Putamen (tissue), 1 donor: ENCODE measurements at places on chromosomes 11 and 22.
A peak's percentile ranks its signal among the peaks of the same experiment; 100 is the strongest.

DNA sequence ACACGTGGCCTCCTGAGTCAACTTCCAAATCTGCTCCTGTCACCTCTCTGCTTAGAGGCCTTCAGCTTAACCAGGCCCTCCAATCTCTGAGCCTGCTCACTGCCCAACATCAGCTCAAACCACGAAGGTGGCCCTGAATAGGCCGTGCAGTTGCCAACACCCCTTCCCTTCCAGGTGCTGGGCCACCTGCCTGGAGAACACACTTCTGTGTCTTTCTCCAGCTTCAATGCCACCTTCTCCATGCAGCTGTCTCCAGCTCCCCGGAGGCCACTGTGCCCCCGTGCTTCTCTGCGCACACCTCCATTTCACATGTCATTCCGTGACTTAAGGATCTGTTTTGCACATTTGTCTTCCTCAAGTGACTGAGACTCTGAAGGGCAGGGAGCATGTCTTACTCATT lies 5.3 kb downstream of the RELA start:
- no peak for DNase-seq

- no peak for DNase-seq
These were observed 8.7 kb downstream of the USH1C start for GRCh38 chr11:17535488-17535887.

DNA sequence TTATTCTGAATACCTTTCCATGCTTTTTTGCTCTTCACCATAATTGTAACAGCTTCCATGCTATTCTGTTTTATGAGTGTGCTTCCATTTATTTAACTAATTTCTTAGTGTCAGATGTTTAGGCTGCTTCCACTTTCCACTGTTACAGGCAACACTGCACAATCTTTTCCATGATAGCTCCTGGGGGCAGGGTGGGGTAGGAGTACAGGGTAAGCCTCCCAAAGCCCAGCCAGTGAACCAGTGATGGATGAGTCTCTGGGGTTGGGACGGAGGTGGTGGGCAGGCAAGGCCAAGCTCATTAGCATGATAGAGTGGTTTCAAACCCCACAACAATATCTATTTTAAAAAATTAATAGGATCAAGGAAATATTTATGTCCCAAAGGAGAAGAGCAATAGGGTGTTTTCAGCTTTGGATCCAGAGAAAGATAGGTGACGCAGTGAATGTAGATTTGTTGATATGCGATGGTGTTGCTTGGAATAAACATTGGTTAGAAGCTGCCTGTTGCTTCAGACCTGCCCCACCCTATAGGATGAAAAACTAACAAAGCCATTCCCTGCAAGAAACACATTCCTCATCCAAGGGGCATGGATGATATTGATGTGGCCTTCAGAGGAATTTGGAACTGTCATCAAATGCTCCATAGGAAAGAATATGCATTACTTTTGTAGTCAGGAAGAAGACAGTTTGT lies 17.1 kb upstream of the ELF5 start:
- DNase-seq = no peak

- no peak for DNase-seq
These were observed 1.5 kb downstream of the RPS6KA4 start for GRCh38 chr11:64360448-64360921.

DNA sequence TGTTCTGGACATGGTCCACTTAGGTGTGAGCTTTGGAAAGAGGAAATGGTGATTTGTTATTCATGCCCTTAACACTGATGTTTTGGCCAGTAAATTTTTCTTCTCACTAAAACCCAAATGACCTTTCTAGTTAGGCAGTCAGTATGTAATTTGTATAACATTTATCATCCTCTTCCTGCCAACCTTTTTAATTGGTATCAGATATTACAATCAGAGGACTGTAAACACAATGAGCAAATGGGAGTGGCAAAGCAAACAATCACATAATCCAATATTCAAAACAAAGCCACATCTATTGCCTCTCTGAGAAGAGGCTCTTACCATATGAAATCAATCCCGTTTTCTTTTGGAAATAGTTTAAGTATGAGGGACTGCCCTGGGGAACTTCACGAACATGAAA lies 49.1 kb downstream of the BBOX1 start:
- DNase-seq = no peak

- DNase-seq = no peak
These were observed 624.7 kb upstream of the B3GAT1 start for GRCh38 chr11:135036488-135037297.

DNA sequence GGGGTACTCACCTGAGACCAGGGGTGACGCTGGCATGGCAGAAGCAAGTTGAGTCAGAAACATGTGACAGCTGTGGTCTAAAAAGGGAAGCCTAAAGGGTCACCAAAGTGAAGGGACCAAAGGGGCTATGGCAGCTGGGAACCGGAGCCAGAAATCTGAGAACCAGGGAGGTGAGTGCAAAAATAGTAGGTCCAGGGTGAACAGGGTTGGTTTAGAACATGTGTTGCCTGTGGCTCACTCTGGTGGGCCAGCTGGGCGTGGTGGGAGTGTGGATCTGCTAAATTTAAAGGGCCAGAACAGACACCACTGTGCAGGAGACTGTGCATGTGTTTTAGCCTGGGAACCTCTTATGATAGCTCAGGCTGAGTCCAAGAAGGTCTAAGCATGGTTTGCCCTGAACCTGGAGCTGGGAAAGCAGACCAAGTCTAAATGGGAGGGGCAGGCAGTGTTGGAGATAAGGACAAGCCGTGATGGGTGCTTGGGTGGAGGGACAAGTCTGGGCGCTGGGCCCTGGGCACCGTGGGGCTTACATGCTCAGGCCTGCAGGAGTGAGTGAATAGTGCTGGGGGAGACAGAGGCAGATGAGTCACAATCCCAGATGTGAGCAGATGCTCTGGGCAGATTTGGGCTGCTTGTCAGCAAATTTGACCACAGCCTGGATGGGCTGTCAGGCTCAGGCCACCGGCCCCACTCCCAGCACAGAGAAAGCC lies 41.4 kb upstream of the ZBED5 start:
- DNase-seq = no peak

DNA sequence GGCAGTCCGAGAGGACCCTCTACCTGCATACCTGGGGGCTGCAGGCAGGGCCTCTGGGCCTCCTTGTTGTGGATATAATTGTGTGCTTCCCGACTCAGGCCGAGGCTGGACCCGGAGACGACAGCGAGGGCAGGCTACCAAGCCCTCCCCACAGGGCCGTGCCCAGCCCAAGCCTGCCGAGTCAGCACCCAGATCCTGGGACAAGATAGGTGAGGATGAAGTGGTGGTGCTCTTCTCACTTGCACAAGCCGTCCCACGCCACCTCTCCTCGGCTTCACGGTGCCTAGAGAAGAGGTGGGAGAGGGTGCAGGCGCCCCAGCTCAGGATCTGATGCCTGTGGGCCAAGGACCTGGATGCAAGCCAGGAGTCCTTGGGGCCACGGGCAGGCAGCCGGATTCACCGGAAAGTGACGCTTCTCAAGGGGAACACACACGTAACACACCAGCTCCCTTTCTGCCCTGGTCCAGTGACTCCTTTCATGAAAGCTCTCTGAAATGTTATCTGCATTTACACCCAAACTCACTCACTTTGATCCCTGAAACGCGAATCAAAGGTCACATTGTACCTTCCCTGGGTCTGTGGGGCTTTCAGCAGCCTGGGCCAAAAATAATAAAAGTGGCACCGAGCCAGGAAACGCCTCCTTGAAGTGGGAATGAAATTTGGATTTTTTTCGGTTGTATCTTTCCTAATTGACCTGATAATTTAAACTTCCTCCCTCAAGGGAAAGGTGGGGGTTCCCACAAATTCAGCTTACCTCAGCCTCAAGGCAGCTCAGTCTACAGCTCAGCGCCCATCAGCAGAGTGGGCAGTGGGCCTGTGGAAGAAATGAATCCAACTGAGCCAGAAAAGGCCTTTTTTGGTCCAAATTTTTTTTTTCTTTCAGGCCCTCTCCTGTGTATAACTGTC lies 1.1 kb upstream of the GNB1L start:
- DNase-seq = peak; percentile 30

DNA sequence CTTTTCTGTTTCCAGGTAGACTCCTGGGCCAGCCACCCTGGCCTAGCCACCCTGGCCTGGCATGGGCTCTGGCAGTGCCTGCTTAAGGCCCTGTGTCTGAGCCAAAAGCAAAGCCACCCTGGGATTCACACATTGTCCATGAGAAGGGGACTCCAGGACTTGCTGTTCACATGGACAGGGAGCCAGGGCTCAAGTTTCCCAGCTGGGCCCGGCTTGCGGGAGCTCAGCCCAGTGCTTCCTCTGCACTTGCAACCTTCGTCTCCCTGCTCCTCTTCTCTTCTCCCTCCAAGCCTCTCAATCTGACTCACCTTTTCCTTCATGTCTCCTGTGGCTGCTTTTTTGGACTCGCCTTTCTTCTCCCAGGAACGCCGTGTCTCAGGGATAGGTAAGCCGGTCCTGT lies 130.3 kb downstream of the MICAL2 start:
- DNase-seq = no peak

GRCh38 chr11:34493468-34493867 lies 20.1 kb downstream of the ELF5 start:
- no peak for DNase-seq

DNA sequence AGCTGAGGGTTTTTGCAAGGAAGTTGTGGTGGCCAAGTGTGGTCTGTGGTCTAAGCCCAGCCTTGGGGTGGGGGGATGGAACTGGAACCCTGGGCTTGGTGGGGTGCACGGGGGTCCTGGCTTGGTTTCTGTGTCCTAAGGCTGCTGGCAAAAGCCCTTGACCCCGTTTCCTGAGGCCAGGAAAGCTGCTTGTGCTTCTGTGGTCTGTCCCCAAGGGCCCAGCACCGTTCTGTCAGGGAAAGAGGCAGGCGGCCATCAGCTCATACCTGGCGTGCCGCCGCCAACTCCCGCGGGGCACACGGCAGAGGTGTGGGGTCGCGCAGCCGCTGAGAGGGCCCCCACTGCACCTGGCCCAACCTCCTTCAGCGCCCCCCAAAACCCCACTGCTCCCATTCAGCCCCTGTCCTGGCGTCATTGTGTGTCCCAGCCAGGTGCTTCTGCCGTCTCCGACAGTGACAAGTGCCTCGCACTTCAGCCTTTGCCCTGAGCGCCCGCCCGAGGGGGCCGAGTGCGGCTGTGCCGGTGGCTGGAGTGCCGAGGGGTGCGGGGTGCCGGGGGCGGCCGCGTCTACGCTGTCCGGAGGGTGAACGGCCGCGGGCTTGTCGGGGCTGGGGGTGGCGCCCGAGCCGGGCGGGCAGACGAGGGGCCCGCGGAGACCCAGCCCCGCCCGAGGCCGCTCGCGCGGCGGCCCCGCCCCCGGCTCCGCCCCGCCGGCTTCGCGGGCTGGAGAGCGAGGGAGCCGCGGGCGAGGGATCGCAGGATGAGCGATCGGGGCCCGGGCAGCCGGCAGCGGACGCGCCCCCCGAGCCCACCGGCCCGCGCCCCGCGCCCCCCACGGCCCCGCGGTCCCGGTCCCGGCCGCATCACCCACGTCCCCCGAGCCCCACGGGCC lies at the start of gene CNIH2:
CNIH2 (plus strand) TSS at position 705 of the 892 bp plus-strand sequence. CDS start 282 bp downstream, outside the sequence.
- no peak for DNase-seq

DNA sequence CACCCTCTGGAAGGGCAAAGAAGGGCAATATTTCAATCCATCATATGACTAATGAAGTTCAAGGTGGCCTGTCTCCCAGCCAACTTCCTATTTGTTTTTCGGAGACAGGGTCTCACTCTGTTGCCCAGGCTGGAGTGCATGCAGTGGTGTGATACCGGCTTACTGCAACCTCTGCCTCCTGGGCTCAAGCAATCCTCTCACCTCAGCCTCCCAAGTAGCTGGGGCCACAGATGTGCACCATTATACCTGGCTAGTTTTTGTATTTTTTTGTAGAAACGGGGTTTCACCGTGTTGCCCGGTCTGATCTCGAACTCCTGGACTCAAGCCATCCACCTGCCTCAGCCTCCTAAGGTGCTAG lies 13.4 kb downstream of the ABTB2 start:
- DNase-seq = no peak

- DNase-seq = no peak
These were observed 8.9 kb downstream of the OLFML1 start for GRCh38 chr11:7494086-7494745.

GRCh38 chr11:130403271-130403804 lies 25.1 kb downstream of the ADAMTS8 start:
- peak; percentile 75 for DNase-seq

DNA sequence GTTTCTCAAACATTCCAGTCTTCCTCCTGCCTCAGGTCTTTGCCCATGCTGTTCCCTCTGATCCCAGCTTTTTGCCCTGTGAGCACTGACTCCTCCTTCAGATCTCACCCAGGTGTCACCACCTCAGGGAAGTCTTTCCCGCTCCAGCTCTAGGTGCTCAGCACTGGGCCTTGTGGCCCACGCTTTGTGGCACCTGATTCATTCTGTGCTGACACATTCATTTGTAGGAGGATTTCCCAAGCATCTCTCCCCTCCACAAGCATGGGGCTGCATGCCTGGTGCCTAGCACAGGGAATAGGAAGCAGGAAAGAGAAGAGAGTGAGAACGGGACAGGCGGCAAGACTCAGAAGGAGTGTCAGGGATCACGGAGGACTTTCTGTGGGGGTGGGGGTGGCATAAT lies 17.6 kb downstream of the MPPED1 start:
- no peak for DNase-seq

DNA sequence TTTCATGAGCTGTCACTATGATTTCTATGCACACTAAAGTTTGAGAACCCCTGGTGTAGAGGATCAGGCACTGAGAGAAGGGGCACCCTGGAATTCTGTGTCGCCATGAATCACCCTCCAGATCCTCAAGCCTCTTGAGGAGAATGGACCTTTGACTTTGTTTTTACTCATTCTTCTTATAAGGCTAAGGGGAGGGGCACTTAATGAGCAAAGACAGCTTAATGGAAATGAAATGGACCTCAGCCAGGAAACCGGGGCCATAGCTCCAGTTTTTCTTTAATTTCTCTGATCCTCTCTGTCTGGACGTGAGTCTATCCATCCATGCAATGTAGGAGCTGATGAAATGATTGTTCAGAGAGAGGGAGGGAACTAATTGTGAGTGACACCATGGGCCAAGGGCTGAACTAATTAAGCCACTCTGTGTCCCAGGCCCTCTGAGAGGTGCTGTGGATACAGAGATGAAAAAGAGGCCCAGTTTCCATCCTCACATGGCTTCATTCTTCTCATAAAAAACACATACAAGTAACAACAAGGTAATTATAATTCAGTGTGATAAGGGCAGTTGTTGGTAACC lies 32.8 kb downstream of the OR2AT4 start:
- DNase-seq = no peak

GRCh38 chr22:33303099-33303498 lies 244.9 kb upstream of the SYN3 start:
- DNase-seq = no peak

GRCh38 chr11:82763167-82763566 lies 29.5 kb upstream of the FAM181B start:
- DNase-seq = no peak

DNA sequence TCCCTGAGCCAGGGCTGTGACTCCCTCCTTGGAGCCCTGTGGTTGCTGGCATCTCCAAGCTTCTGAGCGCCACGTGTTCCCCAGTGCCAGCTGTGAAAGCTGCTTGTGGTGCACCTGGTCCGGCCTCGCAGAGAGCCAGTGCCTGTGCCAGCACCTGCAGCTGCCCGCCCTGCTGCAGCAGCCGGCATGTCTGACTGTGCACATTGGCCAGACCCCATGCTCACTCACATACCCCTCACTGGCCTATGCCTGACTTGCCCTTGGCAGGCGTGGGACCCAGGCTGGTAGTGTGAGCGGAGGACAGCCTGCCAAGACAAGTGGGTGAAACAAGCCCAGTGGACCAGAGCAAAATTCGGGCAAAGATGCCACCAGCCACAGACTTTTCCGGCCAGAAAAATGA lies 9.8 kb downstream of the MRPL48 start:
- DNase-seq = peak; percentile 51
